ENCODE measurements at places on chromosomes 6 and 20. TPM values are rescaled to one million over a fixed set of nuclear protein-coding genes. Genes with fewer than 3 reads are reported as not detected.

Gene PRRT1
- not detected for total RNA-seq

Gene SLCO4A1
- 0.38 TPM for total RNA-seq

Gene RAET1G
- 7.6 TPM for total RNA-seq

Gene GPR6
- not detected for total RNA-seq

Gene STMND1
- total RNA-seq = not detected

Gene AGPAT4
- 2.7 TPM for total RNA-seq

Gene TCP11
- total RNA-seq = not detected

Gene SOX4
- 17.5 TPM for total RNA-seq

Gene METTL24
- total RNA-seq = not detected

Gene PACRG
- total RNA-seq = 2.3 TPM

Gene RIPK1
- 10.5 TPM for total RNA-seq

Gene ZNF184
- total RNA-seq = 3.1 TPM

Gene OR2B6
- not detected for total RNA-seq

Gene DNMT3B
- 4.7 TPM for total RNA-seq

Gene GCLC
- total RNA-seq = 63.6 TPM

Gene CRISP3
- not detected for total RNA-seq

Gene SDC4
- total RNA-seq = 261 TPM

Gene TMEM63B
- total RNA-seq = 56.5 TPM

Gene SRMS
- total RNA-seq = 0.39 TPM

Gene FAM135A
- 15.9 TPM for total RNA-seq

Gene KIZ
- 32.5 TPM for total RNA-seq

Gene SLC32A1
- total RNA-seq = not detected

Gene EYA4
- not detected for total RNA-seq

Gene C20orf202
- total RNA-seq = not detected

Gene SPACA1
- not detected for total RNA-seq

Gene SLC12A5
- total RNA-seq = 0.76 TPM
